ENCODE measurements at places on chromosomes 7 and 10.

DNA sequence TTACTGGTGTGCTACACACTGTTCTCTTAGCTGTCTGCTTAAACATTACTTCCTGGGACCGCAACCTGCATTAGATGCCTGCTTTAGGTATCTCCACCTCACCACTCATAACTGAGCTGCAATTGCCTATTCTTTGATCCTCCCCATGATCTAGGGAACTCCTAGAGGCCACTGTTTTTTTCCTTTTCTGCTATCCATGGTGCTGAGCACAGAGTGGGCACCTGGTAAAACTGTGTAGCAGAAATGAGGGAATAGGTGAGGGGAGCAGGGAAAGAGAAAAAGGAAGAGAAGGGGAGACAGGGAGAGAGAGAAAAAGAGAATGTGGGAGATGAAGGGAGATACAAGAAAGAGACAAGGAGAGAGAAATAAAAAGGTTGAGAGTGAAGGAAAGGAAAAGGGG lies 434.9 kb downstream of the ADRA2A start:
- DNase-seq, result no peak

DNA sequence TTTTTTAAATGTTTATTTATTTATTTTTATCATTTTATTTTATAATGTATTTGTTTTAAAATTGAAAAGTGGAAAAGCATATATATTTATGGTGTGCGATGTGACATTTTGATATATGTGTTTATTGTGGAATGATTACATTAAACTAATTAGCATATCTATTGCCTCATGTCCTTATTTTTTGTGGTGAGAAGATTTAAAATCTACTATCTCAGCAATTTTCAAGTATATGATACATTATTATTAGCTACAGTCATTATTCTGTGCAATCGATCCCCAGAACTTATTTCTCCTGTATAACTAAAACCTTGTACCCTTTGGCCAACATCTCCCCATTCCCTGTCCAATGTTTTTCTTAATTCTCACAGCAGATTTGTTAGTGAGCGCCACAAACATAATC lies 115.6 kb upstream of the SHH start:
- DNase-seq, result no peak

DNA sequence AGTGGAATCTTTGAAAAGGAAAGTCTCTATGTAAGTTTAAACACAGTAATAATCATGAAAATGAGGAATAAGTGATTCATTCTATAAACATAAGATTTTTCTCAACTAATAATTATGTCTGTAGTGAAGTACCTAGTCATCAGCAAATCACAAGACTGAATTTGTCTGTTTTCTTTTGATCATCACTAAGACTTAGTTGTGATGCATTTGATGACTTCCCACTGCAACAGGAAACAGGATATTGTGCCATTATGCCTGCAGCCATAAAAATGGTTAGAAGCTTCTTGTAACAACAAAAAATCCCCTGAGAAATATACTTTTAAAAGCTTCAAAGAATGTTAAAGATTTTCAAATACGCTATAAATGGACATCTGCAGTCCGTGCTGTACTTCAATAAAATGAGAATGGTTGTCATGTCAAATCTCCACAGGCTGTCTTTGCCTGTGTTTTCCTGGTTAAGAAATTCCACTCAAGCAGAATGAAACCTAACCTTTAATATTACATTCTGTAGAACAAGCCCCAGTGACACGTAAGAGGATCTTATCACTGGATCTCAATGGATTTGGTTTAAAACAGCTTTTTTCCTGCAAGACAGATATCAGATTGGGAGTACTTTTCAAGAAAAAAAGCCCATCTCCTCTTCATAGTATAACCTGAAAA lies 1262.3 kb upstream of the PHF14 start:
- DNase-seq, result no peak

- no peak for DNase-seq
Measured at GRCh38 chr7:98982686-98983085, 104.4 kb downstream of the TRRAP start.

GRCh38 chr7:24653316-24654085 lies 80.2 kb downstream of the PALS2 start:
- DNase-seq, result no peak

- no peak for DNase-seq
Measured at GRCh38 chr10:60606343-60607080, 171.8 kb upstream of the CDK1 start.

DNA sequence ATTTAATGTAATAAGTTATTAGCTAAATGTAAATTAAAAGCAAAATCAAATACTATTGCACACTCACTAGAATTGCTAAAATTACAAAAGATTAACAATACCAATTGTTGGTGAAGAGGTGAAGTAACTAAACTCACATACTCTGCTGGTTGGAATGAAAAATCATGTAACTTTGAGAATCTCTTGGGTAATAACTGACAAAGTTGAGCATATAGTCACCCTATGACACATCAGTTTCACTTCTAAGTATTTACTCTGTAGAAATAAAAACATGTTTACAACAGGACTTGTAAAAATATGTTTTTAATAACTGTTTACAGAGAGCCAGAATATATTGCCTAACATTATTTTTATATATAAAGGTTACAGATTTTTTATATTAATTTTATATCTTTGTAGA lies 33.6 kb downstream of the CNTNAP2 start:
- no peak for DNase-seq

GRCh38 chr10:88209231-88209630 lies 345.8 kb downstream of the PTEN start:
- DNase-seq, result no peak

- no peak for DNase-seq
Measured at GRCh38 chr7:44366986-44367385, 41.6 kb upstream of the CAMK2B start.

DNA sequence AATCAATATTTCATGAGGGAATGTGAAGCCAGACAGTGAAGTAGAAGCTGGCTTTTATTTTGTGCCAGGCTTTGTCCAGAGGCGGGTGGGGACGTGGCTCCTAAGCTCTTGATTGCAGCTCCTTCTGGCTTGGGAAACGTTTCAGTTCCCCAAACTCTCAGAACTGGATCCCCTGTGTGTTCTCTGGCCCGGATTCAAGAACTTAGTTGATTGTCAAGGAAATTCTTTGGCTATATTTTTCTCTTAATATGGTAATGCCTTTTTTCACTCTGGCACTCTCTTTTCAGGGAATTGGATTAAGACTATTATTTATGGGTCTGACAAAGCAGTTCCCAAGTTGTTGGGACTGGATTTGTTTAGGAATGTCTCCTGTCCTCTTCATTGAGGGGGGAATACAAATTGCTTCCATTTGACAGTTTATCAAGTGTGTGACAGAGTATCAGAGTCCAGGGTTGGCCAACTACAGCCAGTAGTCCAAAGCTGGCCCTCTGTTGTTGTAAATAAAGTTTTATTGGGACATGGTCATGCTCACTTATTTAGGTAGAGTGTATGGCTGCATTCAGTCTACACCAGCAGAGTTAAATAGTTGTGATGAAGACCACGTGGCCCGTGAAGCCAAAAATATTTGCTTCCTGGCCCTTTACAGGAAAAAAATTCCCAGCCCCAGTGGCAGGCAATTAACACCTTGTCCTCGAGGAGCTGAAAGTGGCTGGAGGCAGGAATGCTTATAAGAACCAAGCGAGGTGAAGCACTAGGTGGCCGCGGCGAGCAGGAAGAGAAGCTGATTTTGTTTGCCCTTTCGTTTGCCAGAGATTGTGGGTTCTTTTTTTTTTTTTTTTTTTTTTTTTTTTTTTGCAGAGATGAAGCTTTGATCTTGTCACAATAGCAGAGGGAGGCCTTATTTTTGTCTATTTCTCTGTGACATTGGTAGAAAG lies 34.3 kb downstream of the HTRA1 start:
- DNase-seq, result no peak

- DNase-seq, result no peak
Measured at GRCh38 chr10:64535131-64535867, 1014.1 kb downstream of the REEP3 start.

- no peak for DNase-seq
Measured at GRCh38 chr10:97596101-97597082, 6.9 kb downstream of the C10orf62 start.

DNA sequence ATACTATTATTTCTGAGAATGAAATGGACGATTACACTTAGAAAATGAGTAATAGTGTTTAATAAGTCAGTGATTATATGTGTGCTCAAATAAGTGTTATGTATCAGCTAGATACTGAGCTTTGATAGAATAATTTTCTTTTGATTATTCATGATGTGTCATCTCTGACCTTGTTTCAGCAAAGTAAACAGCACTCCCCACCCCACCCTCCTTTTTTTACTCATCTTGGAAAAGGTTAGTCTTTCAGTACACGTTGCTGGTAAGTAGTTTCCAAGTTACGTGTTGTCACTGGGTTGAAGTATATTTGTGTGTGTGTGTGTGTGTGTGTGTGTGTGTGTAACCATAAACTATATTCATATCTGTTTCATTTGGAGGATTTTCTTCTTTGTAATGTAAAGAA lies 84.1 kb downstream of the GNAI1 start:
- no peak for DNase-seq

DNA sequence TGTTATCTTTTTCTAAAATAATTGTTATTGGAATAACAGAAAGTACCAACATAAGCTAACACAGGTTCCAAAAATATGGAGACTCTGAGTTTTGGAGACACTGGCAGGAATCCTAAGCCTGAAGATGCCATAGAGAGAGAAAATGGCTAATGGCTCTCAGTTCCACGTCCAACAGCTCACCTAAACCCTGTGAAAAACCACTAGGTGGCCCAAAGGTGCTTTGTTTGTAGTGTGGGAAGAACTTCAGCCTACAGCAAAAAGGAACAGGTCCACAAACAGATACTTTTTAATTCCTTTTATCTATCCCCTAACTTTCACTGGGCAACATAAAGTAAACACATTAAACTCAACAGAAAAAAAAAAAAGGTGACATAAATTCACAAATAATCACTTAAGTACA lies 272.3 kb downstream of the SEMA3D start:
- DNase-seq, result no peak

GRCh38 chr10:131726076-131726880 lies 174.5 kb upstream of the PPP2R2D start:
- no peak for DNase-seq

DNA sequence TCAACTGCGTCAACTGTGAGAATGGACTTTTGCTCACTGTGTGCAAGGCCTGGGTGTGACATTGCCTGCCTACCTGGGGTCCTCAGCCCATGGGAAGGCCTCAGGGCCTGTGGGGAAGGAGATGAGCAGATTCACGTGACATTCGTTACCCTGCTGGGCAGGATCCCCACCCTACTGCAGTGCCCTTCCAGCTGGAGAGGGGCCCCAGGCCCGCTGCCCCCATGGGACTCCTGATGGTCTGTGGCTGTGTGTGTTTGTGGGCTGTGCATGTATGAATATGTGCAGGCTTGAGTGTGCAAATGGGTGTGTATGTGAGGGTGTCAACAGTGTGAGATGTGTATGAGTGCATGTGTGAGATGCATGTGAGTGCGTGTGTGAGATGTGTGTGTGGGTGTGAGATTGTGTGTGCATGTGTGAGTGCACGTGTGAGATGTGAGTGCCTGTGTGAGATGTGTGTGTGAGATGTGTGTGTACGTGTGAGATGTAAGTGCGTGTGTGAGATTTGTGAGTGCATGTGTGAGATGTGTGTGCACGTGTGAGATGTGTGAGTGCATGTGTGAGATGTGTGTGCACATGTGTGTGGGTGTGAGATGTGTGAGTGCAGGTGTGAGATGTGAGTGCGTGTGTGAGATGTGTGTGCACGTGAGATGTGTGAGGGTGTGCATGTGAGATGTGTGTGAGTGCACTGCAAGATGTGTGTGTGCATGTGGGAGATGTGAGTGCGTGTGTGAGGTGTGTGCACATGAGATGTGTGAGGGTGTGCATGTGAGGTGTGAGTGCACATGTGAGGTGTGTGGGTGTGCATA lies 29.7 kb downstream of the PPIF start:
- DNase-seq, result no peak

GRCh38 chr7:117472335-117472734 lies 7.5 kb upstream of the CFTR start:
- DNase-seq, result no peak

DNA sequence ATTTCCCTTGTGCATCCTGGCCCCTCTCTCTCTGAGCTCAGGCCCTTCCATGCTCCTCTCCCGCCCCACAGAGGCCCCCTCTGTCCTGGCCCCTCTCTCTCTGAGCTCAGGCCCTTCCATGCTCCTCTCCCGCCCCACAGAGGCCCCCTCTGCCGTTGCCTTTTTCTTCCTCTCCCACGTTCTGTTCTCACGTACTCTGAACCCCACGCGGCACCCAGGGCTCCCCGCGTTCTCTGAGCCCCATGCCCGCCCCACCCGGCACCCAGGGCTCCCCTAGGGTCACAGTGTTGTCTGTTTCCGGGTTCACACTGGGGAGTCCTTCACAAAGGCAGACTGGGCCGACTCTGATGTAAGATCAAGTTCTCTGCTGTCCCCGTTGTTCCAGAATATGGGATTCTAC lies 336.8 kb downstream of the DNAJB6 start:
- no peak for DNase-seq

- DNase-seq, result no peak
Measured at GRCh38 chr7:16492513-16493062, 27.1 kb upstream of the SOSTDC1 start.

GRCh38 chr10:70576803-70577517 lies 25.6 kb downstream of the PRF1 start:
- DNase-seq, result no peak

GRCh38 chr7:24992314-24992713 lies 12.3 kb upstream of the OSBPL3 start:
- DNase-seq, result no peak

GRCh38 chr7:151482883-151483710 lies 36.6 kb downstream of the RHEB start:
- DNase-seq, result no peak
